Pulmonary artery endothelial cell (primary cell): ENCODE measurements at places on chromosomes 12 and 14. TPM values are rescaled to one million over a fixed set of nuclear protein-coding genes. Genes with fewer than 3 reads are reported as not detected.

Gene DDN
- total RNA-seq, result 0.14 and 0.26 TPM in 2 replicates

Gene KRT81
- total RNA-seq, result not detected in 2 replicates

Gene TCL1B
- total RNA-seq, result not detected in 2 replicates

Gene NANOG
- not detected in 2 replicates for total RNA-seq

Gene FAM181A
- total RNA-seq, result not detected in 2 replicates

Gene SERPINA9
- total RNA-seq, result not detected in 2 replicates

Gene FGF6
- total RNA-seq, result not detected in 2 replicates

Gene PLEKHH1
- total RNA-seq, result 0.14 and 0.26 TPM in 2 replicates

Gene ABCD4
- 30.0 and 43.5 TPM in 2 replicates for total RNA-seq

- no peak for DNase-seq
These were observed 31.2 kb downstream of the TMCC3 start for GRCh38 chr12:94618995-94619695.

DNA sequence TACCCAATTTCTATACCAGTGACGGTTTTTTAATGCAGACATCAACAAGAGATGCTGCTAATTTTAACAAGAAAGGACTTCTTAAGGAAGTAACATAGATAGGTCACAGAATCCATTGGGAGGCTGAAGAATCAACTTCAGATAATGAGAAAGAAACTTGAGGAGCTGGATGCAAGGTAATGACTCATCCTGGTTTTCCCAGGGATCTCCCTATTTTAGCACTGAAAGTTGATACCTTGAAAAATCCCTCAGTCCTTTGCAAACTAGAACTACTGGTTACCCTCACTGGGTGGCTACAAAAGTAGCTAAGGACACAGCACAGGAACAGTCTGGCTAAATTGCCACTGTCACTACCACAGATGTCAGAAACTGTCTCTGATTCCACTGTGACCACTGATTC lies 561.9 kb downstream of the FLRT2 start:
- DNase-seq, result no peak

- no peak for DNase-seq
These were observed 12.4 kb upstream of the PCNX1 start for GRCh38 chr14:70894868-70895267.

DNA sequence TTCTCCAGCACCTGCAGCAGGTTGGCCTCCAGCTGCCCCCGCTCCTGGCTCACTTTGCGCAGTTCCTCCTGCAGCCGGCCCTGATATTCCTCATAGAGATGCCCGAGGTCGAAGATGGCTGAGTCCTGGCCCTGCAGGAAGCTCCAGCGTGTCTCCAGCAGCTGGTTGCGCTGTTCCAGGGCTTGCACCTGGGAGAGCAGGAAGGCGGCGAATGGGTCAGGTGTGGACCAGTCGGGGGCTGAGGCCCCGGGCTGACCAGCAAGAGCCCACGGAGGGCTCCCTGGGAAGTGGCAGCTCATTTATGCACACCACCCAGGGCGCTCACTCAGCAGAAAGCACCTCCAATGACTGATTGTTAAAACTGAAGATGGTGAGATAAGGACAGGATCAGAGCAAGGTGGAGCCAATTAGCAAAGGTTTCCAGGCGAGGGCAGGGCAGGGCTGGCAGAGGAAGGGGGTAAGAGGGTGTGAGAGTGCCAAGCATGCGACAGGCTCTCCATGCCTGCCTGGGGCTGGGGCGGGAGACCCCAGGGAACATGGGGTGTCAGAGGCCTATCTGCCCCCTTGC lies 6.3 kb downstream of the KRT80 start:
- no peak for DNase-seq

- DNase-seq, result no peak
These were observed 53.1 kb downstream of the TSPAN9 start for GRCh38 chr12:3130057-3130830.

DNA sequence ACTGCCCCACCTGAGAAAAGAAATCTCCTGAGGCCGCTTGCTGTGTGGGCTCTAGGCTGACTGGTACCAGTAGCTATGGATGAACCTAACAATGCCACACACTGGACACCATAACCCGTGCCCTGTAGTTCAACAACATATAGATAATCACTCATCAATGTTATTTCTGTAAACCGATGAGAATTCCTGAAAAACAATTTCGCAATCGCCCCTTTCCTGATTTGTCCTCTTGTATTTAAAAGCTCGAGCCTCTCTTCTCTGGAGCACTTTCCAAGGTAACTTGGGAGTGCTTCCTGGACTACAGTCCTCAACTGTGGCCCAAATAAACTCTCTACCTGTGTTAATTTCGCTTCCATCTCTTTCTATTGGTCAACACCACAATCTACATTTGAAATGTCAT lies 26.1 kb upstream of the PPP2R5C start:
- no peak for DNase-seq

- DNase-seq, result no peak
These were observed 34.5 kb downstream of the SYNDIG1L start for GRCh38 chr14:74391479-74391878.

DNA sequence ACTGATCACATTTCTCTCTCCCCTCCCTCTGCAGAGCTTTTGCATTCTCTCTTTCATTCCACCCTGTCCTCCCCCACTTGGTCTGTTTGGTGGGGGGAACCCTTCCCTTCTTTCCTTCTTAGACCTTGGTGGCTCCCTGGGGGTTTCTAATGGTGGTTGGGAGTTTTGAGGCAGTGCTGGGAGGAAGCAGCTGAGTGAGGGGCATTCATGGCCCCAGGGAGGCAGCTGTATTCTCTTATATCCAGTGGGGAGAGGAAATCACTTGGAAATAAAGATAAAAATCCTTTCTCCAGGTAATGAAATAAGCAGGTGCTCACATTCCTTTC lies 13.3 kb downstream of the NGDN start:
- DNase-seq, result no peak

DNA sequence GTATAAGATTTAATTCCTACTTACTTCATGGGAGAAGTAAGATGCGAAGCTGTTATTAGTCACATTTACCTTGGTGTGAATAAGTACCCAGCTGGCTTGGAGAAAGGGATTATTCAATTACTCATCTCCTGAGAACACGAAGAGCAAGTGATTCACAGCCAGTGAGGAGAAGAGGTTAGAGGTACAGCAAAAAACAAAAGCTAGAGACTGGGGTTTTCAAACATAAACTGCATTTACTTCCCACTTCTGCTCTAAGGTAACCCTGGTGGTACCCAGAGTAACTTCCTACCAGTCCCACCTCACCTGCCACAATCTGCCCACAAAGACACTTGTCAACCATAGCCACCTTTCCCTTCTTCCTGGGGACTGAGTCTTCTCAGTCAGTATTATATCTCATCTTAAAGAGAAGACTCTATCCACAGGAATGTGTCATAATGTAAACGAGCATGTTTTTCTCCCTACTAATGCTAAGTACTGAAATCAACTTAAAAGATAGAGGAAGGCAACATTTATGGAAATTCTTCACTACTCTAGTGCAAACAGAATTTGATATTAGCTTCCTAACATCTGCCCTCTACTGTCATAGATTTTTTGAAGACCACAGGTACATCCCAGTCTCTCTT lies 6.0 kb upstream of the IL22 start:
- DNase-seq, result no peak

- peak; percentile 36 for DNase-seq
These were observed 20.7 kb downstream of the ATXN2 start for GRCh38 chr12:111578276-111578970.

GRCh38 chr12:69639400-69640016 lies 28.8 kb upstream of the LRRC10 start:
- DNase-seq, result peak; percentile 32

DNA sequence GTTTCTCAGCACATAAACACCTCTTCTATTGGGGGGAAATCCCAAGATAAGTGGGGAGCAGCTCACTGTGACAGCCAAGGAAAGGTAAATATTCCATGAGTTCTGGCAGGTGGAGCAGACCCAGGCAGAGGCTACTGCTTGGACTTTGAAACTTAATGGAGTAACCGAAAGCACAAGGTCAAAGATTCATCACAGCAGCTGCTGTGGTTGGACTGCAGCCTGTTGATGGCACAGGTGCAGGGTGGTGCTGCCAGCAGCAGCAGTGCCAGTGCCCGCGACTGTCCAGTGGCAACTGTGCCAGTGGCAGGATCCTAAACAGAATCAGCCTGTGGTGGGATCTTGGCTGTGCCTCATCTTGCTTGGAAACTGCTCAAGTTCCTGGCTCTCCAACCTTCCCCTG lies 81.4 kb upstream of the ARID2 start:
- DNase-seq, result no peak

DNA sequence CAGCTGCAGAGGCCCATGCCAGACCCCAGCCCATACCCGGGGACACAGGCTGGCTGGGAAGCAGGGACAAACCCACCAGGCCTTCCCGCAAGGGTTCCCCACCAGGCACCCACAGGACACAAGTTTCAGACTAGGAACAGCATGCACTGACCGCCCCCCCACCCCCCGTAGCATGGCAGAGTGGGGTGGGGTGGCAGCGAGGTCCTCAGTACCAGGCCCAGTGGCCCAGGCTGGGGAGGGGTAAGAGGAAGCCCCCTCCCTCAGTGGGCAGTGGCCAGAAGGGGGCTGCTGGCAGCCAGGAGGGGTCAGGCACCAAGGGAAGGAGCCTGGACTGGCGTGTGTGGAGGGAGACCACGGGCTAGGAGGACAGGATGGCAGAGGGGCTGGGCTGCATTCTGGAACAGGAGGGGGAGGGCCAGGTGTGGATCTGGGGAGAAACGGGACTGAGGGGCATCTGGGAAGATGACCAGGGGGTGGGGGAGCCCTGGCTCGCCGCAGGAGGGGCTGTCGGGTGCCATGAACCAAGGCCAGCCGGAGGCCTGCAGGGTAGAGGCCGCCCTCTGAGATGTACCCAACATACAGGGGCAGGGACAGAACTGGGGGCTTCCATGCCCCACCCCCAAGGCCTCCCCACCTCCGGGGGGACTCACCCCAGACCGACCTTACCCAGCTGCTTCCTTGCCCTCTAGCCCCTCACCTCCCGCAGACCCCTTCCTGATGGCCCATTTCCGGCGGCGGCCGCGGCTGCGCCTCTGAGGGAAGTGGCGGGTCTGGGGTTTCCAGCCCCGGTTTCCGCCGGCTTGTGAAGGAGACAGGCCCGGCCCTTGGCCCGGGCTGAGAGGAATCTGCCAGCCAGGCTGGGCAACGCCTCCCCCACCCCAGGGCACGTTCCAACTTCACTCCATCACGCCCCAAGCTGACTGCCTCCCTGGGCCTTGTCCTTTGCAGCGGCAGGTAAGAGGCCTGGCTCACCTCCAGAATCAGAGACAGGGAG lies 5.6 kb upstream of the JAG2 start:
- no peak for DNase-seq

DNA sequence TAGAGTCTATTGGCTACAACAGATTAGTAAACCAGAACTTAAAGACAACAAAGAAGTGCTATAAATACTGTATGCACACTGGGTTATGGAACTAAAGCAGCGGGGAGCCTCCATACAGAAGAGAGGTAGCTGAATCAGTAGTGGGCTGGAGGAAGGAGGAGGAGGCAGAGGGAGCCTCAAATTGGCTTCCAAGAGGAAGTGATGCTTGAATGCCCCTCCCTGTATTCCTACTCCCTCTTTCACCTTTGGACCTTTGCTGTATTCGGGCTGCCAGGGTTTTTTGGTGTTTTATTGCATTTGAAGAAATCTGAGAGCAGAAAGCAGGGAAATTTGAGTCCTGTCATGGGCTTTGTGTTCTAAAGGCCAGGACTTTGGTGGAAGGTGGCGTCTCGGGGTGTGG lies 104.0 kb upstream of the PTPRB start:
- DNase-seq, result no peak

DNA sequence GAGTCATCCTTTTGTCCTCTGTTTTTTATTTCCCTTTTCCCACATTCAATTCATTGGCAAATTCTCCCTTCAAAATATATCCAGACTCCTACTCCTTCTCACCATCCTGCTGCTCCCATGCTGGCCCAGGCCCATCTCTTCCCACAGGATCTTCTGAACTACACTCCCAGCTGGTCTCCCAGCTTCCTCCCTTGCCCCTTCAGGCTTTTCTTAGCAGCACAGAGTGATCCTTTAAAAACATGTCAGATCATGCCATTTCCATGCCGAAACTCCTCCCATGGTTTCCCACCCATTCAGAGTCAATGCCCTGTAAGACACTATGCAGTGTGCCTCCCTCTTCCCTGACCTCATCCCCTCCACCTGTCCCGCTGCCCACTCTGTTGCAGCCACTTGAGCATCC lies 2.4 kb upstream of the KRT84 start:
- DNase-seq, result no peak

- DNase-seq, result no peak
These were observed 149.0 kb upstream of the PRMT8 start for GRCh38 chr12:3342051-3342450.

DNA sequence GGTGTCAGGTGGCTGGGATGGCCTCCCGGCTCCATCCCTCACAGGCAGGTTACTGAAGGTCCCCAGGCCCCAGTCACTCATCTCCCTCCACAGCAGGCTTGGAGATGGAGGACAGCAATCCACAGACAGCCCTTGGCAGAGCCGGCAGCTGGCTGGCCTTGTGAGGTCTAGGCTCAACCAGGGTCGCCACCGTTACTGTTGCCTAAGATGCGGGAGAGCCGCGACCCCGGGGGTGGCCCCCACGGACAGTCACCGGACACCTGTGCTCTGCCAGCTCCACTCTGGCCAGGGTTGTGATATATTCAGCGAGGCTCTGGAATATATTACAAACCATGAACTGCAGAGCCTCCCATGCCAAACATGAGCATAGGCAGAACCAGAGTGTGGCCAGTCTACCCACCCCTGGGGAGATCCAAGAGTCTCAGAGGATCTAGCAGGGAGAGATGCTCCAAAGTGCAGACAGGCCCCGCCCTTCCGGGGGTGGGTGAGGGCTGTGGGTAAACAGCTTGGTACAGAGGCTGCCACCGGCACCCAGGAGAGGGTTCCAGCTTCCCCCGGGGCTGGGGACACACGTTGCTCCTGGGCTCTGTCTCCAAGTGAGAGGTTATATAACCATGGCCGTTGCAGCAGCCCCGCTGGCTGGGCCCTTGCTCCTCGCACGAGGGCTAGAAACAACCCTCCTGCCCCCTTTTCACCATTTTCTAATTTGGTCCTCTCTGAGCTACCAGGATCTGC lies 55.9 kb upstream of the DIO3 start:
- no peak for DNase-seq

DNA sequence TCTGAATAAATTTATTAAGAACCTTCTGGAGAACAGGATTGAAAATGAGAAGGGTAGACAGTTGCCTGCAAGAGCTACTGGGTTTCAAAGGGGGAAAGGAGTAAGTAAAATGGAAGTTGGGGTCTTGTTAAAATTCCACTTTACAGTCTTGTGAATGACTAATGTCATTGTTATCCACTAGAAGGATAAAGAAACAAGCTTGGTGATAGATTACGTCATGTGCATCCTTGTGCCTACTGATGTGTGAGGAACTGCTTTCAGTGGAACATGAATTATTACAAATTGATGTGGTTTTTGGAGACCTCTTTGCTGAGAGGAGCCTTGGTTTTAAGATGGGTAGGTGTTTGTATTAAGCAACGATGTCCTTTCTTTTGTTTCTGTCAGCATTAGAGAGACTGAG lies 272.5 kb upstream of the PRICKLE1 start:
- DNase-seq, result no peak

DNA sequence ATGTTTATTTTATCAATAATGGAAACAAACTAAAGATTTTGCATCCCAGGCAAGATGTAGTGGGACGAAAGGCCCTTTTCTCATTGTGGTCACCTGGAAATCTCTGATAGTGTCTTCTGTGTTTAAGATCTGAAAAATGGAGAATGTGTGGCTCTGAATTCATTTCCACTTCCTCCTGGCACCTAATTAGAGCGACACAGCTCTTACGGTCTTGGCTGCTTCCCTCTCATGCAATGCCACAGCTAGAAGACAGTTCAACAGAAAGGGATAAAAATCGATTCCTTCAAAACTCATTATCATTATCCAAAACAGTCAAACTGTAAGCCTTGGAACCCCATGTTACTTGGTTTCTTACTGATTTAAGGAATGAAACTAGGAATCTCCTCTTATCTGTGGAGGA lies 9.3 kb downstream of the ST8SIA1 start:
- DNase-seq, result no peak

- DNase-seq, result no peak
These were observed 47.8 kb upstream of the OR5AU1 start for GRCh38 chr14:21203470-21204166.
